ENCODE measurements at places on chromosomes 13 and 19.

DNA sequence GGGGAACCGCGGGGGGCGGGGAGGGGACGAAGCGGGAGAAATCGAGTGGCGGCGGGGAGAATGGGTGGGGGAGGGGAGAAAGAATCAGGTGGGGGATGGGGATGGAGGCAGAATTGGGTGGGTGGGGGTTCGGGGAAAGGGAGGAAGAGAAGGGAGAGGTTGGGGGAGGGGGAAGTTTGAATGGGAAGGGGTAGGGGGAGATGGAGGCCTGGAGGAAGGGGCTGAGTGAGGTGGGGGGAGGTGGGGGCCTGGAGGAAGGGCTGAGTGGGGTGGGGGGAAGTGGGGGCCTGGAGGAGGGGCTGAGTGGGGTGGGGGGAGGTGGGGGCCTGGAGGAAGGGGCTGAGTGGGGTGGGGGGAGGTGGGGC is 403 bp upstream of the ADAMTS10 start:
- no peak for DNase-seq

GRCh38 chr19:58538257-58539168 is 5.4 kb upstream of the TRIM28 start:
- peak; percentile 62 for DNase-seq

GRCh38 chr19:13094771-13095392 is 7.8 kb downstream of the LYL1 start:
- no peak for DNase-seq

DNA sequence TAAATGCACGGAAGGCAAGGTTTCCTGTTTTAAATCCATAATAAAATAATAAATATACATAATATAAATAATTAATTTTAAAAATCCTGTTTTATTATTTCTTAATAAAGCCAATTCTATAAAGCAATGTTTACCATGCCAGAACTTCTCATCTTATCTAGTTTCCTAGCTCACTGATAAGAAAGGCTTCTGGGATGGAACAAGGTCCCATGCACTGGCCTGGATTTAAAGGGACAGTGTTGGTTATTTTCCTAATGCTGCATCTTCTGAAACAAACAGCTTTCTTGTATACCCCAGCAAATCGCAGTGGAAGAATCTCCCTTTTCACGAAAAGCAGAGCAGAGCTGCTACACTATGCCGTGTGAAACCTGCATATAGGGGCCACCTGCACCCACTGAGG is 68.8 kb downstream of the LNX2 start:
- DNase-seq = no peak

GRCh38 chr13:114222461-114222968 is 12.2 kb upstream of the CDC16 start:
- DNase-seq = no peak

GRCh38 chr13:30832845-30833332 is 73.2 kb upstream of the MEDAG start:
- DNase-seq = no peak
